Fibroblast of lung (primary cell): ENCODE measurements at places on chromosomes 2 and 18. TPM values are rescaled to one million over a fixed set of nuclear protein-coding genes. Genes with fewer than 3 reads are reported as not detected.

Gene LAMA3
- 8.5 and 13.2 TPM in 2 replicates for total RNA-seq

Gene DRC1
- total RNA-seq, result under 0.01 and 0.26 TPM in 2 replicates

Gene TMEM163
- under 0.01 TPM in 1 of 2 replicates, not detected in the other for total RNA-seq

Gene DOCK10
- total RNA-seq, result 11.8 and 26.3 TPM in 2 replicates

Gene ST6GAL2
- total RNA-seq, result not detected in 2 replicates

Gene EGR4
- under 0.01 TPM in 1 of 2 replicates, not detected in the other for total RNA-seq

Gene NTSR2
- total RNA-seq, result under 0.01 TPM in 1 of 2 replicates, not detected in the other

Gene ELOA2
- not detected in 2 replicates for total RNA-seq

Gene SETBP1
- 4.5 and 4.9 TPM in 2 replicates for total RNA-seq
